ENCODE measurements at places on chromosomes 3 and 15. TPM values are rescaled to one million over a fixed set of nuclear protein-coding genes. Genes with fewer than 3 reads are reported as not detected.

GRCh38 chr3:12148183-12148940 lies 10.3 kb downstream of the TIMP4 start:
- DNase-seq, result peak; percentile 30

Gene C2CD4A
- not detected for total RNA-seq

GRCh38 chr3:122271246-122271898 lies 53.7 kb upstream of the CSTA start:
- DNase-seq, result no peak

GRCh38 chr15:69491038-69491505 lies 38.5 kb downstream of the RPLP1 start:
- DNase-seq, result peak; percentile 96

Gene DNASE1L3
- total RNA-seq, result not detected

Gene STAC
- 2.1 TPM for total RNA-seq

Gene KCNAB1
- 9.2 TPM for total RNA-seq

Gene ZPLD1
- 0.33 TPM for total RNA-seq

GRCh38 chr3:15831927-15832326 lies 34.1 kb upstream of the ANKRD28 start:
- DNase-seq, result no peak

Gene CLDN16
- 0.09 TPM for total RNA-seq

DNA sequence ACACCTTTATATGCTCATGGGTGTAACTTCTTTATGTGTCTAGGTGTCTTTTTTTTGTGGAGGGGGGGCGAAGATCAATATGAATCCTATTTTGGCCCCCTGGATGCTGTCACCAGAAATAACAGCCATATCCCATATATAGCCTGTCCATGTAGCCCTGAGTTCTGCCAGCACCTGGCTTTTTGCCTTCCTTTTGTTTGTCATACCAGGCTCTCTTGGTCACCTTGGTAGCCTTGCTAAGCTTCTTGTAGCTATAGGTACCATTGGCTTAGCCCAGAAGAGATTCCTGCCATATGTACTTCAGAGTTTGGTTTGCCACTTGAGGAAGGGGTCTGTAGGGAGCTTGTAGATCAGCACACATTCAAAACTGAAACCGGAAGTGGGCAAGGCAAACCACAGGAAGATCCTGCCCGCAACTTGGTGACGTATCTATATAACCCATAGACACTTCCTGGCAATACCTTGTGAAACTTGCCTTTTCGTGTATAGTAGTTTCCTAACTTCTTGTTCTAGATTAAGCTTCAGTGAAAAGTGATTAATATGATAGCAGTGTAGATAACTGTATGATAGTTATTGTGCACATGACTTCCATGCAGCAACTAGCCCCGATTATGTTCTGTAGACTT lies 11.9 kb downstream of the RASA2 start:
- no peak for DNase-seq

DNA sequence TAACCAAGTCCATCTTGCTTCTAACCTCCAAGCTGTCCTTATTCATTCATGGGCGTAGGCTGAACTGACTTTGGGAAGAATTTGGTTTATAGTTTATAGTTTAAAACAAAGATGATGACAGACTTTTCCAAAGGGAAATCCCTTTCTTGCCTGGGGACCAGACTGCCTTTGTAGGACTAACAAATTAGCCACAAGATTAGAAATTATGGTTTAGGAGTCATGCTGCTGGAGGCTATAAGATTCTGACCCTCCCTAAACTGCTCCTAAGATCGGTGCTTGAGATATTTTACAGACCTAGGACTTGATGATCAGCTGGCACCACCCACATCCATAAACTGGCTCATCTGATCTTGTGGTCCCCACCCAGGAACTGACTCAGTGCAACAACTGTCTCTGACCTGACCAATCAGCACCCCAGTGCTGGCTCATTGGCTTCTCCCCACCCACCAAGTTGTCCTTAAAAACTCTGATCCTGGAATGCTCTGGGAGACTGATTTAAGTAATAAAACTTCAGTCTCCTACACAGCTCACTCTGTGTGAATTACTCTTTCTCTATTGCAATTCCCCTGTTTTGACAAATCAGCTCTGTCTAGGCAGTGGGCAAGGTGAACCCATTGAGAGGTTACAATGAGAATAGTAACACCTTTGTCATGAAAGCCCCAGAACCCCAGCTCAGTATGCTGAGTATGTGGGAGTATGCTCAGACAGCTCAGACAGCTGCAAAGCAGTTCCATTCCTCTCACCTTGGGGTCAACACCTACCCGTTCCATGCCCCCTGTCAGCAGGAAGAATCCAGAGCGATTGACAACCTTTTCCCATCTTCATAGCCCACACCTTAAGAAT lies 51.6 kb upstream of the C15orf39 start:
- DNase-seq, result peak; percentile 88

GRCh38 chr3:65575376-65575840 lies 463.3 kb downstream of the MAGI1 start:
- DNase-seq, result peak; percentile 81

DNA sequence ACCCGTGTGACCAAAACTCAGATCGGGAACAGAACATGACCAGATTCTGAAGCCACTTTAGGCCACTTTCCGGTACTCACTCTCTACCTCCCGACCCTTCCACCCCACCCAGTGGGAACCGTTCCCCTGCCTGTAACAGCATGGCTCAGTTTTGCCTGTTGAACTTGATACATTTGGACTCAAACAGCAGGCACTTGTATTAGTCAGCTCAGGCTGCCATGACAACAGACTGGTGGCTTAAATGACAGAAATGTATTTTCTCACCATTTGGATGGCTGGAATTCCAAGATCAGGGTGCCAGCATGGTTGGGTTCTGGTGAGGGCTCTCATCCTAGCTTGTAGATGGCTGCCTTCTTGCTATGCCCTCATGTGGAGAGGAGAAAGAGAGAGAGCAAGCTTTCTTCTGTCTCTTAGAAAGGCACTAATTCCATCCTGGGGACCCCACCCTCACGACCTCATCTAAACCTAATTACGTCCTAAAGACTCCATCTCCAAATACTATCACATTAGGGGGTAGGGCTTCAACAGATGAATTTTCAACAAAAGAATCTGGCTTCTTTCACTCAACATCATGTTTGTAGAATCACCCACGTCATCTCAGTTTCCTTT lies 9.3 kb upstream of the SSUH2 start:
- no peak for DNase-seq

DNA sequence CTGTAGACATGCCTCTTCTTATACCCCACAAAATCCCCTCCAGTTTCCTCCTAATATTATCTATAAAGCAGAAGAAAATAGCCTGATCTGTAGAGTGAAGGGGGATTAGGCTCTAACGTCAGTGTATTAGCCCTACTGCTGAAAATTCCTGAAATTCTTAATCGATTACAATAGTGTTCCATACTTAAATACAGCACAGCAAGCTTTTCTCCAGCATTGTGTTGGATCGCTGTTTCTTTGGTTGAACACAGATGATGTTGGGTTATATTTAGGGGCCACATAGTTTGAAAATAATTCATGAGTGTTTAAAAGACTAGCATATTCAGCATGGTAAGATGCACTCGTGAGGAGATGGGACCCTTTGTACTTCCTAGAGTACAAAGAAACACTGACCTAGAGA lies 52.5 kb downstream of the PIAS1 start:
- DNase-seq, result peak; percentile 40

- no peak for DNase-seq
Measured at GRCh38 chr3:50815844-50816243, 141.1 kb downstream of the DOCK3 start.

DNA sequence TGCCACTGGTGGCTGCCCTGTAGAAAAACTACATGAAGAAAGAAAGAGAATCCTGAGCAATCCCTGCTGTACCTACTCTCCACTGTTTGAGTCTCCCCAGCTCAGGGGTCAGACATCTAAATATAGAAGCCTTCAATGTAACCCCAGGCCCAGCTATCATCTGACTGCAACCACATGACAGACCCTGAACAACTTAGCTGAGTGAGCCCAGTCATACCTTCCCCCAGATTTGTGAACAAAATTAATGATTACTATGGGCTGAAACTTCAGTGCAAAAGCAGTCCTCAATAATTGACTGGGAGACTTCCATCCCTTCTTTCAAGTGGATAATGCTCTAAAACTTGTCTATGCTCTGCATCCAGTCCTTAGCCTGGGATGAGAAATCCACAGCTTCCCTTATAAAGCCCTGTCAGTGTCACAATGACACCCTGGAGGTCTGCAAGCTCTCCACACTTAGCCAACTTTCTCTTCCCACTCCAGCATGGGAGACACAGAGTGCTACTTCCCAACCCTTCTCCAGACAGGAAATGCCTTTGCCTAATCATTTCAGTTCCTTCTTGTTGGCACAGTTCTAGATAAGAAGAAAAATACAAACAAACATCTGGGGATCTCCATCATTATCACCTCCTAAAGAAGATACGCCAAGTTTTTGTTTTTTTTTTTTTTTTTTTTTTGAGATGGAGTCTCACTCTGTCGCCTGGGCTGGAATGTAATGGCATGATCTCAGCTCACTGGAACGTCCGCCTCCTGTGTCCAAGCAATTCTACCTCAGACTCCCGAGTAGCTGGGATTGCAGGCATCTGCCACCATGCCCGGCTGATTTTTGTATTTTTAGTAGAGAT lies 198.5 kb upstream of the GADL1 start:
- DNase-seq, result peak; percentile 41

DNA sequence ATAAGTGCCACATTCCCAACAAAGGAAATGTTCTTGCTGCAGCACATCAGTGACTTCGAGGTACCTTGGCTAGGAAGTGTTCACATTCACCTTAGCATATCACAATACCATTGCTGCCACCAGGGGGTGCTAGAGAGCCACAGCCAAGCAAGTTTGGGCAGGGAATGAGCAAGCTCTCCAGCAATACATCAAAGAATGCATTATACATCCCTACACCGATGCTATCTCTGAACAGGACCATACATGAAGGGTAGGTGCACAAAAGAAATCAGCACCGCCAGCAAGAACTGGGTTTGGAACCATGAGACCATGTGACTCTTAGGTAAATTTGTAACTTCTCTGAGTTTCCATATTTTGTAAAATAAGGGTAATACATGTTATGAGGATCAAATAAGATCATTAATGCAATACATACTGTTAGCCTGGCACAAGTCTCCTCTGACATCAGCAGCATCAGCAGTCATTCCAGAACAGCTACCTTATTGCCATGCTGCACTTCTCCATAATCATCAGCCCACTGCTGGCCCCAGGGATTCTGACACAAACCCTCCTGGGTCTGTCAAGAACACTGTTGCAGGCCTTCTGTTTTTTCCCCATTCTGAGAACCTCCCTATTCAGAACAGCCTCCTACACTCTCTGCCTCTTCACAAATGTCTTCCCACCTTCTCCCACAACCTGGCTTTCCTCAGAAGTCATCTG lies 37.5 kb downstream of the RYK start:
- peak; percentile 81 for DNase-seq

GRCh38 chr15:90751300-90751825 lies 34.2 kb downstream of the BLM start:
- no peak for DNase-seq

DNA sequence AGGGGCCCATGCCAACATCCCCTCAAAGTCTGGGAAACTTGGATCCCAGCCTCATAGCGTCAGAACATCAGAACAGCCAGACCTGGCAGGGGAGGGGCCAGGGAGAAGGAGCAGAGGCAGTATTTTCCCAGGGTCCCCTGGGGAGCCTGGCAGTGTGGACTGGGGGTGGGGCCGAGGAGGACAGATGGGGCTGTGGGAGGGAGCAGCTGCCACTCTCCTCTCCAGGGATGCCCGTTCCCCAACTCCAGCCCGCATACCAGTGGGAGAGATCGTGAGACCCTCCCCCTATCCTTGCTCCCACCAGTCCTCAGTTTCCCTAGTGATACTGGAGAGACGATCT lies 6.5 kb upstream of the DNAJB8 start:
- DNase-seq, result no peak

GRCh38 chr3:122572940-122573412 lies 4.5 kb upstream of the PARP15 start:
- DNase-seq, result peak; percentile 51

Gene GOLGA8J
- total RNA-seq, result not detected

DNA sequence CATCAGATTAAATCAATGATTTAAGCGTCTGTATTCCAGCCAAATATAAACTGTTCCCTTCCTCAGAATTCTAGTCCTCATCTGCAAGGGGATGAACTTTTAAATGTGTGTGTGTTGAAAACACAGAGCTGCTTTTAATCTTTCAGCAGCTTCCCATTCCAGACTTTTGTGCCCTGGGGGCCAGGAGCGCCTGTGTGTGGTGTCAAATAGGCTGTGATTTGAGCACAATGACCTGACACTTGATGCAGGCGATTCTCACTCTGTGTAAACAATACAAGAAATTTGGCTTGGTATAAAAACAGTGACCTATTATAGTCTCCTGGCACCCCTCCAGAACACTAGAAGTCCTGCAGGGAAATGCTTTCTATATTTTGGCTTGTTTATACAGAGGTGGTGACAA lies 274.6 kb upstream of the ROPN1 start:
- DNase-seq, result no peak

Gene CLDN18
- not detected for total RNA-seq

Gene DPPA4
- not detected for total RNA-seq

GRCh38 chr3:166191411-166191810 lies 354.2 kb upstream of the BCHE start:
- no peak for DNase-seq

DNA sequence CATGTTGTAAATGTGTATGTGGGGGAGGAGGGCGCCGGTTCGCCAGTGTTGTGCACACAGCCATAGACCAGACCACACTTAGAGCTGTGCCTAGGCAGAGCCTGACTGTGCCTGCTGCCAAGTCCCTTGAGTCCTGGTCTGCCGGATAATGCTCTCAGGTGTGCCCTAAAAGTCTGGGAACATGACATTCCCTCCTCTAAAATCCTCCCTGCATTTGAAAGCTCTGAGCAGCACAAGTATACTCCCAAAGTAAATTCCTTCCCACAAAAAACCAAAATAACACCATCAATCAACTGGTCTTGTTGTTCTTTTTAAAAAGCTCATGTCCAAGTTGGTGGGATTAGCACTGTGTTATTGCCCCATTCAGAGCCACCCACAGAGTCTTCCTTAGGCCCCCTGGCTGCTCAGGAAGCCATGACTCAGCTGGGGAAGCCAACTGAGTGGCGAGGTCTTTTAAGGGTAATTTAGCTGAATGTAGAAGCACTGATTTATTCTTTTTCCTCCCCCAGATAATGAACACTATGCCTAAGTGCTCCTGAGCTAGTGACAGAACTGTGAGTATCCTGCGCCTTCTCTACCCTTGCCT lies 147.8 kb upstream of the MCTP2 start:
- DNase-seq, result peak; percentile 66

DNA sequence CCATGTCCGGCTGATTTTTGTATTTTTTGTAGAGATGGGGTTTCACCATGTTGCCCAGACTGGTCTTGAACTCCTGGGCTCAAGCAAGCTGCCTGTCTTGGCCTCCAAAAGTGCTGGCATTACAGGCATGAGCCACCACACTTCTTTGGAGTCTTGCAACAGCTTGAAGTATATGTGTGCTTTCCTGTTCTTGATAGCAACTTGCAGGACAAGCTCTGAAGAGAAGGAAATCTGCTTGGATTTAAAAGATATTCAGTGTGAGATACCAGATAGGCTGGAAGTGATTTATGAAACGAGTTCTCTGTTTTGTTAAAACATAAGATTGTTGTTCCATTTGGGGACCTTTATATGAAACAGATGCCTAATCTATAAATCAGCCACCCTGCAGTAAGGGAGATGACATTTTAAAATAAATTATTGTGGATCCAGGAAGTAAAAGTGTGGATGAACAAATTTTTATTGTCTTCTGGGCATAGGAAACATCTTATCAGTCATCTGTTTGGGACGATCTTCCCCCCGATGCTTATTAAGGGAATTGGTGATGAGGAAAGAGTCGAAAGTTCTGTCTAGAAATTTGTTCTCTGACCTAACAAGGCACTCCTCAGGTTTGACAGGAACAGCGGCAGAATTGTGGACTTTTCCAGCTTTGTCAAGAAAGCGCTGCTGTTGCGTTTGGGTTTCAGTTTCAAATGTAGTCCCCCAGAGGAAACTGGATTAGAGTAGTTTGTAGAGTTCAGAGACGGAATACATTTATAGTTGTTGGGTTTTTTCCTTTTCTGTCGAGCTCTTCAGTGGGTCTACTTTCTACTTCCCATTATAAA lies 53.7 kb upstream of the MAGI1 start:
- peak; percentile 41 for DNase-seq

Data from fibroblast of the aortic adventitia (primary cell).